ENCODE measurements at places on chromosomes 16 and 17.
A peak's percentile ranks its signal among the peaks of the same experiment; 100 is the strongest.

DNA sequence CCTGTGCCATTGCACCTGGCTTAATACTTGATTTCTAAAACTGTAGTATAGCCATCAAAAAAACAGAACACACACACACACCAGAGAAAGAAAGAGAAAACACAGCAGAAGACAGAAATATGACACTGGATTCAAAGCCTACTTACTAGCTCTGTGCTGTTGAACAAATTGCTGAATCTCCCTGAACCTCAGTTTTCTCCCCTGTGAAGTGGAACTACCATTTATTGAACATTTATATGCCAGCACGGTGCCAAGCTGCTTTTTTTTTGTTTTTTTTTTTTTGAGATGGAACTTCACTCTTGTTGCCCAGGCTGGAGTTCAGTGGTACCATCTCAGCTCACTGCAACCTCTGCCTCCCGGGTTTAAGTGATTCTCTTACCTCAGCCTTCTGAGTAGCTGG lies 13.2 kb upstream of the ALOX12B start:
- DNase-seq, result no peak

- DNase-seq, result no peak
Measured at GRCh38 chr17:36130346-36130745, 26.7 kb downstream of the CCL4 start.

GRCh38 chr16:7452090-7452489 lies 119.4 kb downstream of the RBFOX1 start:
- DNase-seq, result no peak

DNA sequence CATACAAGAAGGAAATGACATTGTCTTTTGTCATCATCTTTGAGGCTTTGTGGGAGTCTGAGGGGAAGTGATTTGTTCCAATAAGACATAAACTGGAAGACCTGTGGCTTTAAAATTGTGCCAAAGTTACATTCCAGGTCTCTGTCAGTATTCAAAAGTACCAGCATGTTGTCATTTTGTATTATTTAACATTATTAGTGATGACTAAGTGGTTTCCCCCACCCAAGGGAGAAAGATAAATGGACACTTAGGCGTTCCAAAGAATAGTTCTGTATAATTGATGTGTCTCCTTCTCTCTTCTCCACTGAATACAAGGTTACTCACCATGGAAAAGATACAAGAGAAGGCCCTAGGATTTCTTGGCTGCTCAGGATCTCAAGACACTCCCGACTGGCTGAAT lies 3.8 kb downstream of the CFAP97D1 start:
- DNase-seq, result no peak

DNA sequence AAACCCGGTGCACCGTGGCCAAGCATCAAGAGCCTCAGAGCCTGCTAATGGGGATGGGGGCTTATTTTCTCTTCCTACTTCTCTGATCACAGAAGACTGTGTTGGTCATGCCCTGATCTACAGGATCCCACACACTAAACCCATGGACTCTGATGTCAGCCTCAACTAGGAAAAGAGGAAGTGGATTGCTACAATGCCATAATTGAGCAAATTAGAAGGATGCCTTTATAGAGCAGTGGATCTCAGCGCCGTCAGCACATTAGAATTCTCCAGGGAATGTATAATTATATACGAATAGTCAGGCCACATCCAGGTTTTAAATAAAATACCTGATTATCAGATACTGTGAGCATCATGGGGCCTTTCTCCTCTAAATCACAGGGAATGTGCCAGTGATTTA lies 64.8 kb downstream of the VAT1L start:
- no peak for DNase-seq

DNA sequence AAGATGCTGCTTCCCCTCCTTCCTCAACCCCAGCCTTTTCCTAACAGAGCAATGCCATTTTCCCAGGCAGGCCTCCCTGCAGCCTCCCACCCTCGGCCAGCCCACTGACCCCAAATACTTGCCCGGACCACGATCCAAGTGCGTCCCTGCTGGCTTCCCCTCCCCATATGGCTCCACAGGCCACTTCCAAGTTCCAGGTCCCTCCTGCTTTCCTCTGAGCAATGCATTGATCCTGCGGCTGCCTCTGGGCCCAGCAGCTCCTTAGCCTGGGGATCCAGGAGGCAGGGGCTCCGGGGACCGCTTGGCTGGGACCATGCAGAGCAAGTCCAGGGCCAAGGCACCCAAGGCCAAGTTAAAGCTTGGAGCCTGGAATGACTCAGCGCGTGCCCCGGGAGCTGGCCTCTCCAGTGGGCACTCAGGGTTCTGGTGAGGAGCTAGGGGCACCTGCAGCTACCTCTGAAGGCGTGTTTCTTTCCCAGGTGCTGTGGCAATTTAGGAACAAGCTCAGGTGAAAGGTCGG lies 51.9 kb upstream of the ENPP7 start:
- DNase-seq, result no peak

DNA sequence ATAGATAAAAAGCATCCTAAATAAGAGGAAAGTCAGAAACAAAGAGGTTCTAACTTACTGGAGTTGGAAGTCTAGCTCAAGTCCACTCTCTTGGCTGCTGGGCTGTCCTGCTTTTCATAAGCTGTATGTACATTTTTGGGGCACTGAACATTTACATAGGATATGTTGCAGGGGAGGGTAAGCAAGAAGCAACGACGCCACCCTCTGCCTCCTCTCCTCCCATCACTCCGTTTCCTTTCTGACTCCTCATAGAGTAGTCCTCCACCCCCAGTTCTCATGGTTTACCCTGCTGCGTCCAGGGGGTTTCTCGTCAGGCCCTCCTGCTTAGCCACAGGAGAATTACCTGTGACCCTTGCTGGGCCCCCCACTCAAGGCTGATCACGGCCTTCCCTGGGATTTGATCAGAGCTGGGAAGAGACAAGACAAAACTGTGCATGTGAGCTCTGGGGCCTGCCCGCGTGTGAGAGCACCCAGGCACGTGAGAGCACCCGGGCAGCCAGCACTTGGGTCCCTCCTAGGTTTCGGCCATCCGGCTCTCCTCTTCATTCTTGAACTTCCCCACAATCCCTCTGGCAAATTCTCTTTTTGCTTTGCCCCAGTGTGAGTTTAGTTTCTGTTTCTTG lies 37.1 kb downstream of the TMEM11 start:
- DNase-seq, result no peak

- no peak for DNase-seq
Measured at GRCh38 chr17:12992676-12993075, 25.2 kb downstream of the ELAC2 start.

- DNase-seq, result no peak
Measured at GRCh38 chr17:60391471-60392041, 377 bp downstream of the USP32 start.

- DNase-seq, result no peak
Measured at GRCh38 chr16:12063004-12063395, 86.5 kb downstream of the SNX29 start.

DNA sequence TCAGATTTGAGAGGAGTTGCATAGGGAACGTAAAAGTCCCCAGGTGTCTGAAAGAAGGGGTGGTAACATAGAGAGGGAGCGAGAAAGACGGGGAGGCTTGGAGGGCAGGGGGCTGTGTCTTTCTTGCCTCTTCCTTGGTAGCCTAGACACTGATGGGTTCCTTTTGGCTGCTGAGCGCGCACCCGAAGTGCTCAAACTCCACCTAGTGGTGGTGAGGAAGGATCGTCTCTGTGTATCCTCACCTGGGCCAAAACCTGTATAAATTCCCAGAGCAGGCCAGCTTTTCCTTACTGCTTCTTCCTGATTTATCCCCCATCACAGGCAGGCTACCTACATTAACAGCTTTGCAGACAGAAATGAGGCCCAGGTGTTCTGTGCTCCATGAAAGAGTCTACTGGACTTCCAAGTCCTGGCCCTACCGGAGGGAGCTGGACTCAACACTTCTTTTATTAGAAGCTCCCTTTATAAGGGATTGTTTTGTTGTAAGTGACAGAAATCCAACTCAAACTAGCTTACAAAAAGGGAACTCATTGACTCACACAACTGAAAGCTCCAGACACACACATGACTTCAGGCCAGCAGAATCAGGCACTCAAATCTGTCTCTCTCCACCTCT lies 5.5 kb upstream of the SLC25A35 start:
- DNase-seq, result peak; percentile 47

DNA sequence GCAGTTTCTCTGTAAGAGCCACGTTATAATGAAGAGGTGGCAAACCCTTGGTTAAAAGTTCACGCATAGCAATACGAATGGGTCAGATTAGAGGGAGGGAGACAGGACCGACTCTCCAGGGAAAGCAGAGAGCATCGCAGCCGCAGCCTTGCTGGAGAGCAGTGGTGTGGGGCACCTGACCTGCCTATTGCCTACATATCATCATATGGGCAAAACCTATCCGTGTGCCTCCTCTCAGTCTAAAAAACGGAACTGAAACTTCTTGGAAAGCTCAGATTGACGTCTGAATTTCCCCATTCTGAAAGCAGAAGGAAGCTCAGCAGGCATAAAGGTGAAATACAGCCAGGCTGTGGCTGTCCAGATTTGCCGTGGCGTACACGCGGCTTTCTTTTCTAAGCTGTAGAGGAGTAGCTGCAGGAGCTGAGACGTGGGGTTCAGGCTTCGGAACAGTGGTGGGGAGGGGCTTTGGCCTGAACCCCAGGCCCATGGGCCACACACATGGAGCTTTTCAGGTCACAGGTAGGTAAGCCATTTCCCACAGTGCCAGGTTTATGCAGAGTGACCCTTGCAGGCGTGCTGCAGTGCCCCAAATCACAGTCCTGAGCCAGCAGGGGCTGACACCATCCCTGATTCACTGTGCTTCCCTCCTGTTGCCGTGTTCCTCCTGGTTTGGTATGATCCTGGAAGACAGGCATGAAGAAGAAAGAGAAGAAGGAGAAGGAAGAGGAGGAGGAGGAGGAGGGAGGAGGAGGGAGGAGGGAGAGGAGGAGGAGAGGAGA lies 41.6 kb upstream of the TNRC6C start:
- no peak for DNase-seq

- no peak for DNase-seq
Measured at GRCh38 chr17:33712120-33712519, 419.0 kb upstream of the ASIC2 start.

Measured in stimulated activated CD4-positive, alpha-beta T cell treated with anti-CD3 and anti-CD28 coated beads, Interleukin-12 subunit alpha, Interleukin-12 subunit beta, amount 100 ng/mL, for 4 hours (primary cell).